ENCODE measurements at places on chromosomes 6 and 20. TPM values are rescaled to one million over a fixed set of nuclear protein-coding genes. Genes with fewer than 3 reads are reported as not detected.

NKAIN2 gene
- total RNA-seq = not detected

EGFL8 gene
- total RNA-seq = 13.1 TPM

PRR18 gene
- not detected for total RNA-seq

DNA sequence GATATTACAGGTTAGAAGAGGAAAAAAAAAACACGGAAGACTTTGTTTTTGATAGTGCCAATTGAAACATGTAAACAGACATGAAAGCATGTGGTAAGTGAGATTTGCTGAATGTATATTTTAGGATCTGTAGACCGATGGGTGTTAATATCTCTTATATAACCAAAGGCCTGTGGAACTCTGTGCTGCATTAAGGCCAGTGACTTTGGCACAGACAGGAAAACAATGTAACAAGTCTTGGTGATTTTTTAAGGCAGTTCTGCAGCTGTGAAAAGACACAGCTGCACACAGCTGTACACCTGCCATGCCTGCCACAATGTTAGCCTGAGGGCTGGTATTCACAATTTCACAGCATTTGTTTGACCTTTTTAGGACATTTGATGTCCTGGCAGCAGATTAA, 6.1 kb downstream of the SOBP start:
- DNase-seq = no peak

DNA sequence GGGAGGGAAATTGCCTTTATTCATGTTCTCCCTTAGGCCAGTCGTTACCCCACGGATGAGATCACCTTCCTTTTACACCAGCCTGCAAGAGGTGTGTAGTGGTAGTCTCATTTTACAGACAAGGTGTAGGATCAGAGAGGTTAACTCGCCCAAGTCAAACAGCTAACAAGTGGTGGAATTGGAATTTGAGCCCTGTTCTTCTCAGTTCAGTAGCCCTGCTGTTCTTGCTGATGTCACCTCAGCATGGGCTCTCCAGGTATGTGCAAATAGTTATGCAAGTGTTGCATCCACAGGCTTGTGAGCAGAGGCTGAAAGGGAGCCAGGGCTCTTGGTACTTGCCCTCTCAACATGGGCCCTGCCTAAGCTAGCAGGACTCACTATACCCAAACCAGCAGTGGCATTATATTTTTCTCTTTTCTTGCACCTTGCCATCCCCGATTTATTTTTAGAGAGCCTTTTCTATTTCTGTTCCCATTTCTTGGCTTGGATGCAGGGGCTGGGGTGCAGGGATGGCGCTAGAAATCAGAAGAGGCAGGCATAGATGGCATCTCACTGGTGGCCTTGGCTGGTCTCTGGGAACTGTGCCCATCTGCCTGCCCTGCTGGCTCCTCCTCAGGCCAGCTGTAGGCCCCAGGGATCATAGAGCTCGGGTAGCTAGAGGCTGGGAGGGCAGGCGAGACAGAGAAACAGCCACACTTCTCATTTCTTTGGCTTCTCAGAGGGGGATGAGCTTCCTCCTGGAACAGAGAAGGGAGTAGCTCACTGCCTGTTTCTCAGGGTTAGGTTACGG, 18.2 kb downstream of the PPARD start:
- no peak for DNase-seq

DNA sequence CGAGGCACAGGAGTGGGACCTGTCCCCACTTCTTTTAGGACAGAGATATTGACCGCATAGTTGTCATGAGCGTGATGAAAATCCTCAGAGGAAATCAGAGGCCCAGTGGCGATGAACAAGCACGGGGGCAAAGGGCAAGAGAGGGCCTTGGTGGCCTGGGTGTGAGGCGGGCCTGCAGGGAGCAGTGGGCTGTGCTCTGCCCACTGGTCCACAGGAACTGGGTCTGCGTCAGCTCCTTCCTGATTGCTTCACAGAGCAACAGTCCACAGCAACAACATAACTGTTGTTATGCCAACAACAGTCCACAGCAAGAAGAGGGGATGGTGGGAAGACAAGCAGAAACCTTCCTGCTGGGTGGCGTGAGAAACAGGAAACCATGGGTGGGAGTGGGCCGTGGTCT, 335.6 kb downstream of the ZFAND3 start:
- no peak for DNase-seq

Measured in CD4-positive, alpha-beta T cell (primary cell).